ENCODE measurements at places on chromosomes 7 and 10.
A peak's percentile ranks its signal among the peaks of the same experiment; 100 is the strongest.

DNA sequence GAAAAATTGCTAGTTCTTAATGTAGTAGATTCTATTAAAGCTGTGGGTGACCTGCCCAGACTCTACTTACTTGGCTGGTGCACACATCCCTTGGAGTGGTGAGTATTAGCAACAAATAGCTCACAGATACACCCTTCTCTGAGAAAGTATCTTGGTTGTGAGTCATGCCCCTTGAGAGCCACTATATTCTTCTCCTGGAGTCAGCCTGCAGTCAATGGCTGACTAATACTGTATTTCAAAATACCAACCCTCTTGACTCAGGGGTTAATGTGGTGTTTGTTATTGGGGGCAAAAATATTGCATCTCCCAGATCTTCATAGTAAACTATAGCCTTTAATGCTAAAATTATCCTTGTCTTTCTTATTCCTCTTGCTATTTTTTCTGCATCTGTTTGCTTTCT, 354.9 kb downstream of the BMPER start:
- DNase-seq, result no peak

- no peak for DNase-seq
Observed at GRCh38 chr10:78542141-78542489, 508.5 kb downstream of the RPS24 start.

DNA sequence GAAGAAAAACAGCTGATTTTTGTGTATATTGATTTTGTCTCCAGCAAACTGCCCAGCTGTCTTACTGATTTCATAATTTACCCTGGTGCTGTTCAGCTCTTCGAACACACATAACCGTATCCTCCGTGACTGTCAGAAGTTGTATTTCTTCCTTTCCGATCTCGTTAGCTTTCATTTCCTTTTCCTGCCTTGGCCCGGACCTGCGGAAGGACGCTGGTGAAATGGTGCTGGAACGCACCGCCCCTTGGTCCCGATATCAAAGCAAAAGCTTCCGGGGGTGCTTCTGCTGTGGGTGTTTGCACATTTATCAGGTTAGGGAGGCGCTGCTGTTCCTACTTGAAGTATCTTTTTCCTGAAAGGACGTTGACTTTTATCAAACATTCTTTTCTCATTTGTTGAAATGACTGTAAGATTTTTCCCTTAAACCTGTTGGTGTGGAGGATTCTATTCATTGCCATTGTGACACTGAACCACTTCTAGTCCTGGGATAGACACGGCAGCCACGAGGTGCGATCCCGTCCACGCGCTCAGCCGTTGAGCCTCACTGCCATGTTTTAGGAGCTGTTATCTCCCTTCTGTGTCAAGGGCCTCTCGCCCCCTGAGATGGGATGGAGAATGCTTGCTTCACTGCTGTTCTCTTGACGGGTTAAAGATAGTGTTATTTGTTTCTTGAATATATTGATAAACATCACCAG, 72.6 kb downstream of the FOXL3 start:
- DNase-seq, result peak; percentile 30

- no peak for DNase-seq
Observed at GRCh38 chr7:18828260-18828993, 289.0 kb downstream of the TWIST1 start.

DNA sequence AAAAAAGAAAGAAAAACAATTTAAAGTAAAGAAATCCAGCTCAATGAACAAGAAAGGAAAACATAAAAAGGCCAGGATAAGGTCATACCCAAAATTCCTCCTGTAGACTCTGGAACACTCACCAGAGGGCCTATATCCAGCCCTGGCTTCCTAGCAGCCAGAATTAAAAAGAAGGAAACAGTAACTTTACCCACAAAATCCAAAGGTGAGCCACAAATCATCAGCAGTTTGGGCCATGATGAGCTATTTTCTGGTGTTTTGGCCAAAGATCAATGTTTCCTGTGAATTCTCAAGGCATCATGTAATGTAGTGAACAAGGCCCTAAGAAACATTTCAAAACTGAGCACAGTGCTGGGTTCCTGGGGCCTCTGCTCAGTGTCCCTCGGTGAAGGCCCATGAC, 87.8 kb downstream of the LARP4B start:
- no peak for DNase-seq

DNA sequence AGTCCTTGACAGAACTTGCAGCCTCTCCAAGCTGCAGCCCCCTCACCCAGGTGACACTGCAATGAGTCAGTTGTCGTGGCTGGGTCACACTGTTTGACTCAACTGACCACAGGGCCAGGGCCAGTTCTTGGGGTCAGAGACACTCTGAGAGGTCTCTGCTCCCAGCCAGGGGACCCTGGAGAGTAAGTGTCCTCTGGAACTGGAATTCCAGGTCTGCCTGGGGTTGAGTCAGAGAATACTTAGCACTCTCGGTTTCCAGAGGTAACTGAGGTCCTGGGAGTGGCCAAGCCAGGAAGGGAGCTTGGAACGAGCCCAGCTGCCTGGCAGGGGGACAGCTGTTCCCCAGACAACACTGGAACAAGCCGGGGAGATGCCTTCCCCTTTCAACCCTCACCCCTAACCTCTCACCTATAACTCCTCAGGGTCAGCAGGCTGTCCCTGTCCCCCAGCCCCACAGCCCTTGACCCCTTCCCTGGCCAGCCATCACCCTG, 2.2 kb upstream of the MYL10 start:
- DNase-seq, result no peak

- no peak for DNase-seq
Observed at GRCh38 chr7:42090806-42091205, 146.2 kb downstream of the GLI3 start.

- DNase-seq, result no peak
Observed at GRCh38 chr7:149773446-149774236, at the start of gene ZNF467. Gene ZNF467 (minus strand): TSS chr7:149773588. CDS start chr7:149771032, 2,556 bp downstream.

GRCh38 chr7:87934699-87935383, 790 bp downstream of the ADAM22 start:
- no peak for DNase-seq

- no peak for DNase-seq
Observed at GRCh38 chr7:93890464-93891068, at the start of gene TFPI2. Gene TFPI2 (minus strand): TSS chr7:93890753. CDS start chr7:93890678, 75 bp downstream.

DNA sequence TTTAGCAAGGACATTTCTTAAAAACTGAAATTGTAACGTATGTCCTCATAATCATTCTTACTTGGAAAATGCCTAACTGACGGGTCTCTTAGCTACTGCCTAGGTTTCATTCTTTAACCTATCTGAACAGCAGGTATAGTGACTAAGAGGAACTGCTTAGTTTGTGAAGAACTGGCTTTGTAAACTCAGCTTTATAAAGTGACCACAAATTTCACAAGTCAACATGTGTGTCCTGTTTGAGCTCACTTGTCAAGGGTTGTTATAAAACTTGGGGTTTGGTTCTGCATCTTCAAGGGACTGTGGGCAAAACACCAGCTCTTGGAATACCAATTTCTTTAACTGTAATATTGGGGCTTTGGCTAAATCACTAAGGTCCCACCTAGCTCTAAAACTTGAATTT, 32.2 kb downstream of the MRPS33 start:
- DNase-seq, result no peak

- no peak for DNase-seq
Observed at GRCh38 chr7:30306976-30307375, 22.6 kb downstream of the ZNRF2 start.

All from stimulated activated CD4-positive, alpha-beta T cell treated with anti-CD3 and anti-CD28 coated beads, Interleukin-15, amount 100 ng/mL, for 1 hour (primary cell).